ENCODE measurements at places on chromosomes 2 and 18. TPM values are rescaled to one million over a fixed set of nuclear protein-coding genes. Genes with fewer than 3 reads are reported as not detected.

The DNAJC5G gene
- not detected for total RNA-seq

The MGAT4A gene
- 0.15 TPM for total RNA-seq

The WDR12 gene
- total RNA-seq: 129 TPM

The LBX2 gene
- 15.8 TPM for total RNA-seq

The MYO5B gene
- not detected for total RNA-seq

The GCKR gene
- not detected for total RNA-seq

The FEV gene
- total RNA-seq: not detected
